ENCODE measurements at places on chromosomes 7 and 10.

DNA sequence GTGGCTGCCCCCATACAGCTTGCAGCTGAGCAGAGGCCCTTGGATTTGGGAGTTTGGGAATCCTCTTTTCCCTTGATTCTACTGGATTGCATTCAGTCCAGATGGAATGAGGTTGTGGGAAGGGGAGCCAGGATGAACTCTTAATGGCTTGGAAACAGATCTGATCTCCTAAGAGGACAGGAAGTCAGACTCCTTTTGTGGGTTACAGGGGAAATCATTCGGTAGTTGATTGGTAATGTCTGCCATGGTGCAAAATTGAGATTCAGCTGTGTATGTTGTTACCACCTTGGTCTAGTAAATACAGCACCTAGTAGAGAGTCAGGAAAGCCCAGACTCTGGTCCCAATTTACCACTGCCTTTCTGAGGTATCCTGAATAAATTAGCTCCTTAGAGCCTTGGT lies 144.2 kb upstream of the TNRC18 start:
- DNase-seq, result no peak

DNA sequence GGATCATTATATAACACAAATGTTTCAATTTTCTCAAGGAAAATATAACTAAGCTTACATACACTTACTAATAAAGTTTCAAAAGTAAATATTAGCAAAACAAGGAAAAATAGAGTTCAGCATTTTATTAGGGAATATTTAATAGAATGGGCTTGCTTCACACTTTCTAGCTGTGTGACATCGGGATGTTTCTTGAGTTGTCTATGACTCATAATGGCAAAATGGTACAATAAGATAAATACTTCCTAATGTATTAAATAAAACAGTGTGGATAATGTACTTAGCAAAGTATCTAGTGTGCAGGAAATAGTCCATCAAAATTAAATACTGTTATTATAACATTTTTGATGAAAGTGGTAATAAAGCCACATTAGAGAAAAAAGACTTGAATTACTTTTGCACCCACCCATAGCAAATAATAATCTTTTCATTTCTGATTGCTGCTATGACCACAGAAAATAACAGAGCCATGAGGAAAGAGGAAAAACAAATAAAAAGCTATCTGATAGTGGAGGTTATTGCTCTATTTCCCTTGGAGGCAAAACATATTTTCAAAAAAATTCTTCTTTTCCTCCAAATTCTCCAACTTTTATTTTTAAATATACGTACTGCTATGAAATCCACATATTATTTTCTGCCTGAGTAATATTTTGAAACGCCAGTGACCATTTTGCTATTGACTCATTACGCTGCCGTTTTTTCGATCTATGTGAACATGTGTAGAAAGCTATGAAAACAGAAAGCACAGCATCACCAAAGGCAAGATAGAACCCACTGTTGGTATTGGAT lies 272.9 kb upstream of the KLF6 start:
- no peak for DNase-seq

GRCh38 chr10:80382989-80383388 lies 25.4 kb upstream of the PRXL2A start:
- no peak for DNase-seq

GRCh38 chr7:47587976-47588375 lies 6.1 kb upstream of the TNS3 start:
- DNase-seq, result no peak

DNA sequence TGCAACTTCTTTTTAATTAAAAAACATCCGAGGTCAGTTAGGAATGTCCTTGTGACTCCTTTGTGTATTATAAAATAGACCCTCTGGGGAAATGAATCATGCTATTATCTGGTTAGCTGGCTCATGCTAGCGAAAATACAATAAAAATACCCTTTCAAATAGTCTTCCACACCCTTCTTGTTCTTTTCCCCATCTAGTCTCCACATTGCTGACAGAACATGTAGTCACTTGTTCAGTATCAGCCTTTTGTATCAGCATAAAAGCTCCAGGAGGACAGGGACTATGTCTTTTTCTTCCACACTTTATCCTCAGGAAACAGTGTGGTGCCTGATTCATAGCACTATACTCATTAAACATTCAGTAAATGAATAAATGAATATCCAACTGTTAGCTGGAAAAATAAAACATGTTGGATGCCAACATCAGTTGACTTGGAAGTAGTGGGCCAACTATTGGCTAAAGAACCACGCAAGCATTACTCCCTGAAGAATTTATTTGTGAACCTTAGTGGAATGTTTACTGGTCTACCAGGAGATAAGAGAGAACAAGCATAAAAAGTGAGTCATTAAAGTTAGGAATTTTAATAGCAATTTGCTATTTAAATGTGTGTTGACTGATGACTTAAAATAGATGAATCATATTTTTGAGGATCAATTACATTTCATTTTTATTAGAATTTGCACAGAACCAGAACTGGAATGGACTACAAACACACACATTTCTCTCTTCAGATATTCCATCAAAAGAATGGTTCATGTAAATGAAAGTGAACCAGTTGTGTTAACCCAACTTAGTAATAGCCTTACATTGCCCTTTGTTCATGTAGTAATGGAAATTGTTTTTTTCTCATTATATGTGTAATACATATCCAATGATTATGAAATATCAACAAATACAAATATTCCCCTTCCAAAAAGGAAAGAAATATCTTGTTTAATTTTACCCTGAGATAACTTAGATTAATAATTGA lies 129.6 kb downstream of the DKK1 start:
- no peak for DNase-seq

Data from NCI-H524 (cell line).